ENCODE measurements at places on chromosomes 4 and X. TPM values are rescaled to one million over a fixed set of nuclear protein-coding genes. Genes with fewer than 3 reads are reported as not detected.

The MAGEA8 gene
- 2.5 TPM for polyA plus RNA-seq

The PFKFB1 gene
- 0.08 TPM for polyA plus RNA-seq

The PABPC1L2A gene
- not detected for polyA plus RNA-seq

DNA sequence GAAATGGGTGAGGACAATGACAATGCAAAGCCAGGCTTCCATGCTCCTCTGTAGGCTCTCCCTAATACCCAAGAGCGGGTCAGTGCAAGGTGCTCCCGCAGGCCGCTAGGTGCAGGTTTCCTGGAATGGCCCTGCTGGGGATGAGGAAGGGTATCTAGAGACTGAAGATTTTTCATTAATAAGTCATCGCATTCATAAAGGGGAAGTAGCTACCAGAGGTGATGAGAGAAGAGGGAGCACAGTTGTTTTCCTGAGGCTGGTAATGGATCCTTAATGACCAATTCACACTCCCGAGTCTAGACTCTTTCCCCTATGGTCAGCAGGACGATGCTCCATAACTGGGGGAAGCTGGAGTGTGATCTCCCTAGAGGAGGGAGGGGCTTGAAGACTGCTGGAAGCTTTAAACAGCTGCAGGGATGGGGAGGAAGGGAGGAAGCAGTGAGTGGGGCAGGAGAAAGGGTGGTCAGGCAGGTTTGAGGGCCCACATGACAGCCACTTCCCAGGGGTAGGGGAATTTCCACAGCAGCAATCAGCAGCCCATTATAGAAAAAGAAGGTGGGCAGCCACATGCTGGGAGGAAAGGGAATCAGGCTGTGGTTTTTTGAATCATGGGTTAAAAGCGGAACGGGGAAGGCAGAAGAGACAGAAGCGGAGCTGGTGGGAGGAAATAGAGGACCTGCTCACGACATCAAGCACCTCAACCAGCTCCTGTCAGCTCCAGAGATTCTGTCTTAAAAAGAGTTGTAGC is 10.2 kb upstream of the ATP6AP2 start:
- no peaks in the 10 kb centered on the region for H3K27me3 ChIP-seq
- peak; percentile 13 for DNase-seq
- no peaks in the 10 kb centered on the region for H3K36me3 ChIP-seq
- H3K4me3 ChIP-seq: peak overlapping the region; percentile 18
- peak overlapping the region; percentile 68 for H3K27ac ChIP-seq

- peak; percentile 28 for DNase-seq
Observed at GRCh38 chr4:13525606-13526281, 18.6 kb downstream of the NKX3-2 start.

GRCh38 chr4:80142394-80143306 is 54.7 kb upstream of the PRDM8 start:
- peak overlapping the region; percentile 75 for H3K27ac ChIP-seq
- H3K27me3 ChIP-seq: no peaks in the 10 kb centered on the region
- peaks cover 8% of the 10 kb centered on the region for H3K4me1 ChIP-seq
- H3K4me3 ChIP-seq: no peak overlapping the region

GRCh38 chrX:82813671-82814078 is 694.4 kb upstream of the POU3F4 start:
- no peak overlapping the region for H3K27ac ChIP-seq
- no peaks in the 10 kb centered on the region for H3K4me1 ChIP-seq
- no peak for DNase-seq

GRCh38 chr4:188341428-188341827 is 202.2 kb downstream of the TRIML1 start:
- no peaks in the 10 kb centered on the region for H3K36me3 ChIP-seq
- no peak overlapping the region for H3K4me3 ChIP-seq
- DNase-seq: no peak
- no peaks in the 10 kb centered on the region for H3K27me3 ChIP-seq
- no peak overlapping the region for H3K27ac ChIP-seq
- H3K4me1 ChIP-seq: no peaks in the 10 kb centered on the region

DNA sequence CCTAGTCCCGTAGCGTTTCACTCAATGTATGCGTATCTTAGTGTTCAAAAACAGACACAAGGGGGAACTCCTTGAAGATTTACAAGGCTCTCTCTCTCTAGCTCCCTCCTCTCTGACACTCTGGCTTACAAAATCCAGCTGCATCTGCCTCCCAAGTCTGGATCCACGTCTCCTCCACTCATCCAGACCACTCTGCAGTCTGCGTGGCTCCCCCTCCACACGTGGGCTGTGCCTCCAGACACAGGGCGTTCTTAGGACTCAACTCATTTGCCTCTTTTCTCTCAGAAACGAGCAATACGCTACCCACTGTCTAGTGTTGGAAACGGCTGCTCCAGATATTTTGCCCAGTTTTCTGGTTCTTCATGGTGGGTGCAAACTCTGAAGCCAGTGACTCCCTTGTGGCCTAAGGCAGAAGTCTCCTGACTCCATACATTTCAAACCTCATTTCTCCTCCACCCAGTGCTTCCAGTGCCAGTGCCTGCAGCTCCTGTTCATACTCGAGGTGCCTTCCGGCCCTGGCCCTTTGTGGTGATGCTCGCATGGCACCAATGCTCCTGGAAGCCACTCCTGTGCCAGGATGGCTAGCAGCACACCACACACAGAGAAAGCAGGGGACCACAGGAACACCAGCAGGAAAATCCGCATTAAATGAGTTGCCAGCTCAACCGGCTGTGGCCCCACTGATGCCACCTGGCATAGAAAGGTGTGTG is 24.1 kb downstream of the NAT8L start:
- DNase-seq: no peak
- H3K4me3 ChIP-seq: no peak overlapping the region
- H3K4me1 ChIP-seq: peaks cover 9% of the 10 kb centered on the region
- no peaks in the 10 kb centered on the region for H3K36me3 ChIP-seq

- DNase-seq: no peak
- no peak overlapping the region for H3K4me3 ChIP-seq
- no peak overlapping the region for H3K27ac ChIP-seq
- H3K36me3 ChIP-seq: no peaks in the 10 kb centered on the region
Observed at GRCh38 chrX:137482136-137482535, 83.8 kb upstream of the ZIC3 start.

Data from K562 (cell line).